Esophagus mucosa (tissue), 1 donor: ENCODE measurements at places on chromosomes 3 and 15.
A peak's percentile ranks its signal among the peaks of the same experiment; 100 is the strongest.

DNA sequence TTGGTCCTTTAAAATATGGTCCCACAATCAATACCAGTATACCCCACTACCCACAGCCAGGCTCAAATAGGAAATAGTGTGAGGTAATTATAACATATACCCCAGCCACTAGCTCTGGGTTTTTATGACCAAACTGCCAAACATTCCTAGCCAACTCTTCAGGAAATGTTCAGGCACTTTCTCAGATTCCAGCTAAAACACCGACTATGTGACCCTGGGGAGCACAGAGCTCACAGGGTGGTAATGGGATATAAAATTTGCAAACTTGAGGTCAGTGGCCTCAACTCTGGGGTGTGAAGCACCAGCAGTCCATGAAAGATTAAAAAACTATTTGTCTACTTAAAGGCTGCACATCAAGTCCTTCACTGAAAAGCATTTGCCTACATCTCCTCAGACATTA is 12.9 kb downstream of the FBN1 start:
- ATAC-seq, result no peak

- ATAC-seq, result no peak
Observed at GRCh38 chr15:75367406-75367912, 948 bp downstream of the MAN2C1 start.

- ATAC-seq, result no peak
Observed at GRCh38 chr3:45480218-45480617, 91.8 kb downstream of the LARS2 start.

GRCh38 chr3:195111319-195111705 is 159.6 kb downstream of the XXYLT1 start:
- no peak for ATAC-seq

- ATAC-seq, result peak; percentile 17
Observed at GRCh38 chr3:4504340-4505261, 11.5 kb downstream of the ITPR1 start.

DNA sequence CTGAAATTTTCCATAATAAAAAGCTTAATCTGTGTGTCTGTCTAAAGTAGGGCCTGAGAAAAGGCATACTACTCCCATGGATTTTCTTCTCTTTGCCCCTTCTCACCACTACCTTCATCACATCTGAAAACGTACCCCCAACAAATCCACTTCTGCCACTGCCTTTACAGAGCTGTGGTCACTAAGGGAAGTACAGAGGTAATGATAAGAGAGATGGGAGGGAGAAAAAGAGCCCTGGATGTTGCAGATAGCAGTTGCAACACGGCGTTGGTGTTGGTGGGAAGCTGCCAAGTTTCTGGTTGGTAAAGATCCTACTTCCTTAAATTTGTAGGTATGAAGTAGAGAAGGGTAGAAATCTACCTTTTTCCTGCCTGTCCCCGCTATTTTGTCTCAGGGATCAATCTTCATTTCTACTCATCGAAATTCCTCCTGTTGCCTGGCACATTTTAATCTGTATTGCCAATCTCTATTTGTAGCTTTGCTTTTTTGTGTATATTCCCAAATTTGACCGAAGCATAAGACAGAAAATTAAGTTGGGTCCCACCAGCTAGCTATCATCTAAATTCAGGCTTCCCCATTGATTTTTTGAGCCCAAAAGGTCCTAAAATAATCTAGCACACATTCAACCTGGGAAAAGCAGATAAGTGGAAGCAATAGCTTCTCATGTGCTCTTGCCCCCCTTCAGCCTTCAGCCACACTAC is 102.9 kb downstream of the TFDP2 start:
- no peak for ATAC-seq

- no peak for ATAC-seq
Observed at GRCh38 chr3:14389716-14390115, 12.7 kb upstream of the SLC6A6 start.

- ATAC-seq, result no peak
Observed at GRCh38 chr3:120649830-120650233, 32.2 kb downstream of the HGD start.

DNA sequence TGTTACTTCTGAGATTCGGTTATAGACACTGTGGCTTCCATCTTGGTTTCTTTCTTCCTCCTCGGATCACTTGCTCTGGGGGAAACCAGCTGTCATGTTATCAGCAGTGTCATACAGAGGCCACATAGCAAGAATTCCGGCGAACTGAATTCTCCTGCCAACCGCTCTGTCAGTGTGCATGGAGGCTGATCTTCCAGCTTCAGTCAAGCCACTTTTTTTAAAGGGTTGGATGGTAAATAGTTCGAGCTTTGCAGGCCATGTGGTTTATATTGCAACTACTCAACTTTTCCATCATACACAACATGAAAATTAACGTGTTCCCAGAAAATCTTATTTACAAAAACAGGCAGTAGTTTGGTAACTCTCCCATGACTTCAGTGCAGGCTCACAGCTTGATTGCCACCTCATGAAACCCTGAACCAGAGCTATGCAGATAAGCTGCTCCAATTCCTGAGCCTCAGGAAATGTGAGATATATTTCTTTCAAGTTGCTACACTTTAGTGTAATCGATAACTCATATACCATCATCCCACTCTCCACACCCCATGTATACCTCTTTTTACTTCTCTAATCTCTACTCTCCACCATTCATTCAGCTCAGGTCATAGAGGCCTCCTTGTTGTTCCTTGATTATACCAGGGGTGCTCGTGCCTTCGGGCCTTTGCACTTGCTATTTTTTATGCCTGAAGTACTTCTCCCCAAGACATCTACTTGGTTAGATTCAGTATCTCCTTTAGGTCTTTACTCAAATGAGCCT is 7.2 kb downstream of the RPL22L1 start:
- ATAC-seq, result no peak

DNA sequence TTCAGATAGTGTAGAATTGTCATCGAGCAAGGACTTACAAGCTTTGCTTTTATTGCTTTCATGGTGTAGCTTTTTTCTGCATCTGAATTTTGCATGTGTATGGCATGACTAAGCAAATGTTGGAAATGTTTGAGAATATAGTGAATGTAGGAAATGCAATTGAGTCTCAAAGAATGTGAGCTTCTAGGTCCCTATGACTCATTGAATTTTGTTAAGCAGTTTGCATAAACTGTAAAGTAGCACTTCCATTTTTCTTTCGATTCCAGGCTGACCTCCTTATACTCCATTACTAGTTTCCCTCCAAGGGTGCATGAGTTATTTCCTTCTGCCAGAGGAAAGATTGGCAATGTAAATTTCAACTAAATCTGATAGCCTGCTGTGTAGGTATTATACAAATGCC is 619.2 kb downstream of the DIPK2A start:
- ATAC-seq, result no peak
